ENCODE measurements at places on chromosomes 4 and X. TPM values are rescaled to one million over a fixed set of nuclear protein-coding genes. Genes with fewer than 3 reads are reported as not detected.
A peak's percentile ranks its signal among the peaks of the same experiment; 100 is the strongest.

DNA sequence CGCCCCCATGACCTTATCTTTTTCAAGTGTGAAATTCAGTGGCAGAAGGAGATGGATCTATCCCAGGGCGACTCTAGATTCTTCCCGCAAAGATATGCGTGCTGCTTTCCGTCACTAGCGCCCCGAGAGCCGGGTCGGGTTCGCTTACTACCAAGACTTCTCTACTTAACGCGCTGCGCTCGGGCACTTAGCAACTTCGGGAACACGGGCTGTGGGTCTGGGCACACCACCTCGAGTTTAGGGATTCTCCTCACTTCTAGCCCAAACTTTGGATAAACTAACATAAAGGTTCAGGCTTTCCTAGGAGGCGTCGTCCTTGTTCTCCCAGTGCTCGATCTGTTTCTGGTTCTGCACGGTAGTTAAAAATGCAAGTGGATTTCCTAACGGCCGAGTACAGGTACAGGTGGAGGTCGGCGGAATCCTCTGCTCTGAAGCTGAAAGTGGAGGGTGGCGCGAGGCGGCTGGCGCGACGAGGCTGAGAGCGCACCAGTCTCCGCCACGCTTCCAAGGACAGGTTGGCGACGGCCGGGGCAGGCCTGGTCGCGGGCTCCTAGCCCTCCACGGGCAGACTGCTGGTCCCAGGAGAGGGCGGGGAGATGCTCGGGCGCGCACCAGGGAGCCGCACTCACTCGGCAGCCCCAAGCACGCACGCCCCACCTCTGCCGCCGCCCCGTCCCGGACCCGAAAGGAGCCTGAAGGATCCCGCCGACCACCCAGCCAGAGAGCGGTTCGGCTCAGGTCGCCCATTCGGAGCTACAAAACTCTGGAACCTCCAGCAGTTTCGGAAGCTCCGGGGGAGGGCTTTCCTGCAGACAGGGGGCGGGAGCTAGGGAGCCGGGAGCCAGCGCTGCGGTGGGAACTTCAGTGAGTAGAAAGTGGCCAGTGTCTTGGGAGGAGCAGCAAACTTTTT is 100.8 kb upstream of the TENM3 start:
- peaks cover 16% of the 10 kb centered on the region for H3K27me3 ChIP-seq
- H3K4me3 ChIP-seq = no peak overlapping the region
- no peaks in the 10 kb centered on the region for H3K36me3 ChIP-seq
- DNase-seq = peak; percentile 59
- H3K27ac ChIP-seq = no peak overlapping the region

DNA sequence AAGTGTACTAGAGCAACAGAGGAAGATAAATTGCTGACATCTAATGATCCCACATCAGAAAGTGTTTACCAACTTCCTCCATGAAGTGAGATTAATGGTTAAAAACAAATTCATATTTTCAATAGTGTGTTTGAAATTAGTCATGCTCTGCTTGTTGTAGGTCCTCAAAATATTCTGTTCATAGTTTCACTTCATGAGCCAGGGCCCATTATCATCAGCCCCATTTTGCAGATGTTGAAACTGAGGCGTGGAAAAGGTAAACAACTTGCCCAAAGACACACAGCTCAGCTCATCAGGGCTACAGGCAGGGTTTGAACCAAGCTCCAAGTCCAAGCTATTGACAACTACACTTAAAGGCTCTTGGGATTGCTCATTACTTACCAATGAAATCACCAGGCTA is 103.5 kb upstream of the PPARGC1A start:
- no peaks in the 10 kb centered on the region for H3K4me1 ChIP-seq
- H3K4me3 ChIP-seq = no peak overlapping the region
- no peak overlapping the region for H3K27ac ChIP-seq
- no peaks in the 10 kb centered on the region for H3K27me3 ChIP-seq

GRCh38 chr4:131430302-131430701 is 1718.8 kb upstream of the PCDH10 start:
- no peaks in the 10 kb centered on the region for H3K27me3 ChIP-seq
- H3K4me1 ChIP-seq = no peaks in the 10 kb centered on the region

- no peaks in the 10 kb centered on the region for H3K4me1 ChIP-seq
- no peak overlapping the region for H3K4me3 ChIP-seq
- H3K27me3 ChIP-seq = no peaks in the 10 kb centered on the region
- no peak overlapping the region for H3K27ac ChIP-seq
Measured at GRCh38 chr4:9703391-9703790, 78.0 kb upstream of the DRD5 start.

MTCP1 gene
- 60.2 TPM for polyA plus RNA-seq

DNA sequence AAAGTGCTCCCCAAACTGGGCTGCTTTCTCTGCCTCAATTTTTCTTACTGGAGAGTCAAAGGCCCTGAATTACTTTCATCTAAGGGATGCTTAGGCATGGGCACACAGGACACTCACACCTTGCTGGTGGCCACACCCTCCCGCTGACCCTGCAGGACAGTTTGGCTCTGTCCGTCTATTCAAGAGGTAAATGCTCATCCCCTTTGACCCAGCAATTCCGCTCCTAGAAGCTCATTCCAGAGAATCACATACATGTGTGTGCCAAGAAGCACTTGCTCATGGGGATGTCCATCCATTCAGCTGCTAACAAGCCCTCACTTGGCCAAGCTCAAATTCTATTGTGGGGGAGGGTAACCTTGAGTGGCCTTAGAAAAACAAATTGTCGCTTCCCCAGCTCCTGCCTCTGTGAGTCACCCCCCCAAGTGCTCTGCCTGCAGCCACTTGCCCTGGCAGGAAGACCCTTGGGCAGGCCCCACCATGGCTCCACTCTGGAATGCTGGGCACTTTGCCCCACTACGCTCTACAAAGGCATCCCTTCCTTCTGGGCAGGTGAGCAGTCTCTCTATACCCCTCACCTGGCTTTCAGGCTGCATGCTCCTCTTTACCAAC is 54.5 kb downstream of the HTRA3 start:
- H3K4me3 ChIP-seq = no peak overlapping the region
- no peaks in the 10 kb centered on the region for H3K36me3 ChIP-seq
- H3K27me3 ChIP-seq = no peaks in the 10 kb centered on the region
- no peak overlapping the region for H3K27ac ChIP-seq
- no peaks in the 10 kb centered on the region for H3K4me1 ChIP-seq

DNA sequence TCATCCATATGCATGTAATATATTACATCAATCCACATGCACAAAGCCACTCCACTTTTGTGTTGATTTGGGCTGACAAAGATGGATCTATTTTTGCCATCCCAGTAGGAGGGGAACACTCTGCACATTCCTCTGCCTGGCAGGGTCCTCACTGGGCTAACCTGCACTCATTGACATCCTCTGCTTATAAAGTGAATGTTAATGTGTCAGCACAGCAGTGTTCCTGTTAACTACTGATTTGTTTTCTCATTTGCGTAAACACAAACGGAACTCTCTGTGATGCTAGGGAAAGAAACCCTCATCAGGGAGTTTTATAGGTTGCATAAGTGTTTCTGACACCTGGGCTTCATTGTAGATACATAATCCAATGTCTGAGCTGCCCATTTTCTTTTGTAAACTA is 826.0 kb downstream of the RAB28 start:
- no peaks in the 10 kb centered on the region for H3K27me3 ChIP-seq
- DNase-seq = no peak
- H3K27ac ChIP-seq = no peak overlapping the region
- no peaks in the 10 kb centered on the region for H3K4me1 ChIP-seq
- H3K4me3 ChIP-seq = no peak overlapping the region

CTAG2 gene
- polyA plus RNA-seq = not detected

NAAA gene
- 8.1 TPM for polyA plus RNA-seq

SPANXB1 gene
- polyA plus RNA-seq = not detected

ODAPH gene
- 0.10 TPM for polyA plus RNA-seq

GRCh38 chrX:13968198-13968597 is 61.5 kb downstream of the GEMIN8 start:
- no peak for DNase-seq
- H3K4me1 ChIP-seq = no peaks in the 10 kb centered on the region
- no peak overlapping the region for H3K27ac ChIP-seq
- no peak overlapping the region for H3K4me3 ChIP-seq
- no peaks in the 10 kb centered on the region for H3K27me3 ChIP-seq

FAM133A gene
- polyA plus RNA-seq = not detected

DNA sequence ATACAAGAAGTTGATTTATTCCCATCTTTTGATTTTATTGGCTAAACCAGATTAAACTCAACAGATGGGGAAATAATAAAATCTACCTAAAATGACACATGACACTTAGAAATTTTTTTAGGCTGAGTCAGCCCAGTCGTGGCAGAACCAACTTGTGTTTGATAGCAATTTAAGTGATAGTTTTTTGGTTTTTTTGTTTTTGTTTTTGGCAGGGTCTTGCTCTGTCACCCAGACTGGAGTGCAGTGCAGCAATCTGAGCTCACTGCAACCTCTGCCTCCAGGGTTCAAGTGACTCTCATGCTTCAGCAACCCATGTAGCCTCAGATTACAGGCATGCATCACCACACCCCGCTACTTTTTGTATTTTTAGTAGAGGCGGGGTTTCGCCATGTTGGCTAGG is 370.3 kb upstream of the NOCT start:
- H3K4me3 ChIP-seq = no peak overlapping the region
- DNase-seq = no peak
- H3K4me1 ChIP-seq = no peaks in the 10 kb centered on the region
- no peak overlapping the region for H3K27ac ChIP-seq
- H3K36me3 ChIP-seq = no peaks in the 10 kb centered on the region
- no peaks in the 10 kb centered on the region for H3K27me3 ChIP-seq

NSDHL gene
- polyA plus RNA-seq = 22.5 TPM

ZNF157 gene
- 0.10 TPM for polyA plus RNA-seq

MYOZ2 gene
- 0.09 TPM for polyA plus RNA-seq

MTTP gene
- polyA plus RNA-seq = 0.10 TPM

GRCh38 chr4:46931981-46932380 is 22.9 kb upstream of the COX7B2 start:
- H3K4me1 ChIP-seq = no peaks in the 10 kb centered on the region
- DNase-seq = peak; percentile 50
- H3K27me3 ChIP-seq = peaks cover 2% of the 10 kb centered on the region
- H3K36me3 ChIP-seq = no peaks in the 10 kb centered on the region

GRCh38 chrX:10077425-10078188 is 79.2 kb upstream of the CLCN4 start:
- no peaks in the 10 kb centered on the region for H3K36me3 ChIP-seq
- peaks cover 10% of the 10 kb centered on the region for H3K27me3 ChIP-seq
- H3K4me3 ChIP-seq = no peak overlapping the region
- peaks cover 6% of the 10 kb centered on the region for H3K4me1 ChIP-seq
- DNase-seq = no peak
- no peak overlapping the region for H3K27ac ChIP-seq
